ENCODE measurements at places on chromosomes 5 and 9. TPM values are rescaled to one million over a fixed set of nuclear protein-coding genes. Genes with fewer than 3 reads are reported as not detected.

CCNJL gene
- total RNA-seq, result 15.5 TPM

NIPAL4 gene
- total RNA-seq, result not detected

LHX6 gene
- 8.1 TPM for total RNA-seq

DNA sequence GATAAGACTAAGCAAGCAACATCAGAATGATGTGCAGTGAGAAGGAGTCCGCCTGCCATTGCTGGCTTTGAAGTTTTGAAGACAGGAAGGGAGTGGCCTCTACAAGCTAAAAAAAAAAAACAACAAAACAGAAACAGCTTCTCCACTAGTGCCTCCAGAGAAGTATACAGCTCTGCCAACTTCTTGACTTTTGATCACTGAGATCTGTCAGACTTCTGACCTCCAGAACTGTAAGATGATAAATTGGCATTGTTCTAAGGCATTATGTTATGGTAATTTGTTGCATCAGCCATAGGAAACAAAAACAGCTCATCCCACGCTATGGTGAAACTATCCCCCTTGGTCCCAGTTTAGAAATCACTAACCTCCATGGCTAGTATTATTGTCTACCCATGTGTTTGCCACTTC, 131.0 kb upstream of the VCAN start:
- H3K36me3 ChIP-seq, result no peaks in the 10 kb centered on the region
- no peak overlapping the region for H3K27ac ChIP-seq
- DNase-seq, result no peak
- no peak overlapping the region for H3K4me3 ChIP-seq
- peaks cover 12% of the 10 kb centered on the region for H3K4me1 ChIP-seq

- no peaks in the 10 kb centered on the region for H3K4me1 ChIP-seq
- H3K27ac ChIP-seq, result no peak overlapping the region
- H3K27me3 ChIP-seq, result no peaks in the 10 kb centered on the region
- no peaks in the 10 kb centered on the region for H3K36me3 ChIP-seq
- no peak overlapping the region for H3K4me3 ChIP-seq
These were observed 99.3 kb downstream of the ACTBL2 start for GRCh38 chr5:57383093-57383861.

- DNase-seq, result no peak
- H3K27ac ChIP-seq, result no peak overlapping the region
- no peak overlapping the region for H3K4me3 ChIP-seq
These were observed 1202.4 kb upstream of the SEMA6A start for GRCh38 chr5:117776977-117777376.

- no peak for DNase-seq
- no peaks in the 10 kb centered on the region for H3K4me1 ChIP-seq
- no peaks in the 10 kb centered on the region for H3K27me3 ChIP-seq
- H3K36me3 ChIP-seq, result no peaks in the 10 kb centered on the region
- no peak overlapping the region for H3K27ac ChIP-seq
These were observed 182.2 kb downstream of the NNT start for GRCh38 chr5:43785198-43785597.

- H3K36me3 ChIP-seq, result no peaks in the 10 kb centered on the region
- H3K27ac ChIP-seq, result no peak overlapping the region
- no peaks in the 10 kb centered on the region for H3K4me1 ChIP-seq
- H3K4me3 ChIP-seq, result no peak overlapping the region
These were observed 52.9 kb downstream of the CAMK4 start for GRCh38 chr5:111277061-111277460.

DNA sequence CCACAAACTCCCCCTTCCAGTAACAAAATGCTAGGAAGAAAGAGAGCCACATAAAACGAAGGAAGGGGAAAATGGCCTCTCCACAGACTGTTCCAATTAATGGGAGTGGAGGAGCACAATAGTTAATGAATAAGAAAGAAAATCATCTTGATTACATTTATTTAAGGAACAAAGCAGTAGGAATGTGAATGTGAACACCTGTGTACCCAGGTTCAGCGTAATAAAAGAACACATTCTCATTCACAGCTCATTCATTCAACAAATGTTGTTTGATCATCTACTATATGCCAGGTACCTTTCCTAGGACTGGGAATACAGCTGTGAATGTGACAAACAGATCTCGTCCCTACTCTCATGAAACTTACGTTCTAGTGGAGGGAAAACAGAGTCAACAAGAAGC, 35.7 kb downstream of the SIL1 start:
- no peak overlapping the region for H3K27ac ChIP-seq
- H3K4me1 ChIP-seq, result no peaks in the 10 kb centered on the region
- no peak for DNase-seq
- H3K27me3 ChIP-seq, result no peaks in the 10 kb centered on the region
- H3K36me3 ChIP-seq, result no peaks in the 10 kb centered on the region

Data from lower lobe of right lung (tissue), 2 donors.